ENCODE measurements at places on chromosomes 5 and 9. TPM values are rescaled to one million over a fixed set of nuclear protein-coding genes. Genes with fewer than 3 reads are reported as not detected.

Gene RUSC2
- total RNA-seq: 36.1 TPM

Gene NEUROG1
- total RNA-seq: not detected

Gene KCNT1
- total RNA-seq: not detected

Gene PAIP2
- total RNA-seq: 80.9 TPM

Gene LCP2
- total RNA-seq: not detected

Gene AHRR
- 5.4 TPM for total RNA-seq

Gene FBXO38
- 16.9 TPM for total RNA-seq

Gene C9orf152
- total RNA-seq: 0.25 TPM

Gene TUSC1
- 6.7 TPM for total RNA-seq

Gene PSMD5
- total RNA-seq: 32.1 TPM

Gene ZBED3
- 4.2 TPM for total RNA-seq

Gene TDRD7
- 12.5 TPM for total RNA-seq

Gene NAIP
- 0.58 TPM for total RNA-seq

Gene IL31RA
- total RNA-seq: 0.86 TPM

Gene AFAP1L1
- total RNA-seq: 12.9 TPM

Gene MARCOL
- total RNA-seq: not detected

Gene OR5C1
- not detected for total RNA-seq

Data from A549 treated with dexamethasone at 1 μM for 4 hours (cell line).